ENCODE measurements at places on chromosomes 6 and 20.

DNA sequence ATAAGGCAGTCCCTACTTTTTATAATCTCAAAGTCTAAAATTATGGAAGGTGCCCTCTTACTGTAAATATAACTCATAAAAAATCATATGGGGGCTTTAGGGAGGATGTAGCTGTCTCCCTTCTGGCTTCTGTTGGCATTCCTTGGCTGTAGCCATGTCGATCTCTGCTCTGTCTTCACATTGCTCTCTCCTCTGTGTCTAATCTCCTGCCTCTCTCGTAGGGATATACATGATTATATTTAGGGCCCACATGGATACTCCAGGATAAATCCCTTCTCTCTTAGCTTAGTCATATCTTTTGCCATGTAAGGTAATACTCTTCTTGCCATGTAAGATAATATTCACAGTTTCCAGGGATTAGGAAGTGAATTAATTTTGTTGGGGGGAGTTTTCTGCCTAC lies 28.6 kb downstream of the CDS2 start:
- no peak for DNase-seq

DNA sequence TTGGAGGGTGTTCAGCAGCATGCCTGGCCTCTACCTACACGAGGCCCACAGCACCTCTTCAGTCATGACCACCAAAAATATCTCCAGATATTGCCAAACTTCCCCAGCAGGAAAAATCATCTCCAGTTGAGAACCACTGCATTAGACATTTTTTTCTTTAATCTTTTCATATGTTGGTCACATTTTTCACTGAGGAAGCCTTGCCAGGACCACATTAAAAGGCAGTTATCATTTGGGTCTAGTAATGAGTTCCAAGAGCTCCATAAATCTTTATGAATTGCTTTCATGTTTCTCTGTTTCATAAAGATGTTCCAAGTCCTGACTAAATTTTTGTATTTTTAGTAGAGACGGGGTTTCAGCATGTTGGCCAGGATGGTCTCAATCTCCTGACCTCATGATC lies 28.8 kb downstream of the MTRES1 start:
- no peak for DNase-seq

DNA sequence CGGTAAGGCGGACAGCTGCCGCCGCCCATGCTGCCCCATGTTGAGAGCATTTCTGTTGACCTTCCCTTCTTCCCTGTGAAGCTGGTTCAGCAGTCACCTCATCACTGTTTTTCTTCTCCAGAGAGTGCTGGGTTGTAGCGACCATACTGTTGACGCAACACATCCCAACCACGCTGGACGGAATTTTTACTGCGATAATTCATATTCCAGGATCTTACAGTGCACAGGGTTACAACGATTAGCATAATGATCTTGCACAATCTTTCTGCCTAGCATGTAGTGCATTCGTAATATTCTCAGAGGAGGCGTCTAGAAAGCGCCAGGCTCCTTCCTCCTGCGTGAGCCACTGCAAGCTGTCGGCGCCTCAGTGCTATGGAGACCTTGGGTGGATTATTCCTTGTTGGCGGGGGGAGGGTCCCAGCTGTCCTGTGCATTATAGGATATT lies 137.0 kb downstream of the MTHFD1L start:
- DNase-seq: no peak

DNA sequence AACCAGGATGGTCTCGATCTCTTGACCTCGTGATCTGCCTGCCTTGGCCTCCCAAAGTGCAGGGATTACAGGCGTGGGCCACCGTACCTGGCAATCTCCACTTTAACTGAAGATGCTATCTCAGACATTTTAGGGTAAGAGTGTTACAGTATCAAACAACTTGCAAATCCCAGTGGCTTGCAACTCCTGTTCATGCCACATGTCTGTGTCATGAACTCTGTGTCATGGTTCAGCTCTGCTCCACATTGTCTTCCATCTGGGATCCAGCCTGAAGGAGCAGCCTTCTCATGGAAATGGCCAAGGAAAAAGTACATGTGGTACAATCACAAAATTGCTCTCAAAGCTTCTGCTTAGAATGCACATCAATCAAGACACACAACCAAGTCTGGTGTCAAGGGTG lies 114.9 kb downstream of the MAP3K5 start:
- DNase-seq: no peak

DNA sequence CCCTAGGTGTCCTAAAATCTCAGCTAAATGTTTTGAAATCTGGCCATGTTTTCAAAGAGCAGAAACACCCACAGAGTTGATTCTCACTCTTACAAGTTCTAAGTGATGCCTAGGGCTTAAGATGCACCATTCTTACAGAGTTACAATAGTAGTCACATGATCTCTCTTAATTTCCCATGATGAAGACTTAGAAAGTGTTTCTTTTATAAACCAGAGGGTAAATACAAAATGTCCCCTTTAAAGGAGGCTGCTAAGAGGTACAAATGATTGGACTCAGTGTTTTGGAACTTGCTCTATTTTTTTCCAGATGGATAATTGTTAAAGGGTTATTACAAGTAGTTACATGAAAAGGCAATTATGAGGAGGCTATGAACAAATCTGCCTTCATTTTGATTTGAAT lies 244.6 kb downstream of the GRM1 start:
- no peak for DNase-seq

- DNase-seq: no peak
These were observed 246.8 kb upstream of the EXOC2 start for GRCh38 chr6:939526-940252.

DNA sequence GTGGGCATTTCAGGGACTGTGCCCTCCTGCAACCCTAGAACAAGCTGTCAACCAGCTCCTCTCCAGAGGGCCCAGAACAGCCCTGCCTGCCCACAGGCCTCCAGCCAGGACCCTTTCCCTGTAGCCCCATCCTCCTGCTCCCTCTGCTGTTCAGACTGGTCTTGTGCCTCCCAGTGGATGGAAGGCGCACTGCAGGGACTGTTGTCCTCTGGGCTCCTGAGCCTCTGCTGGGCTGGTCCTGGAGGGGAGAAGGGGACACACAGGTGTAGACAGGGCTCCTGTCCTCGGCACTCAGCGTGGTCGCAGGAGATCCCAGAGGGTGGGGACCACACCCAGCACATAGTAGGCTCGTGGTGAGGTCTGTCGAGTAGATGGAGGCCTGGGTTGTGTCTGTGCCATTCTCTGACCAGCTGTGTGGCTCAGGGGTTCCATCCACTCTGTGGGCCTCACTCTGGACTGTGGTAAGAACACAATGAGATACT lies 11.5 kb downstream of the ITPR3 start:
- peak; percentile 57 for DNase-seq

- DNase-seq: no peak
These were observed 22.7 kb upstream of the CD2AP start for GRCh38 chr6:47454713-47455396.

- peak; percentile 7 for DNase-seq
These were observed 26.8 kb downstream of the SUN5 start for GRCh38 chr20:32977281-32978008.

- DNase-seq: no peak
These were observed 6.0 kb downstream of the CD83 start for GRCh38 chr6:14123386-14124111.

DNA sequence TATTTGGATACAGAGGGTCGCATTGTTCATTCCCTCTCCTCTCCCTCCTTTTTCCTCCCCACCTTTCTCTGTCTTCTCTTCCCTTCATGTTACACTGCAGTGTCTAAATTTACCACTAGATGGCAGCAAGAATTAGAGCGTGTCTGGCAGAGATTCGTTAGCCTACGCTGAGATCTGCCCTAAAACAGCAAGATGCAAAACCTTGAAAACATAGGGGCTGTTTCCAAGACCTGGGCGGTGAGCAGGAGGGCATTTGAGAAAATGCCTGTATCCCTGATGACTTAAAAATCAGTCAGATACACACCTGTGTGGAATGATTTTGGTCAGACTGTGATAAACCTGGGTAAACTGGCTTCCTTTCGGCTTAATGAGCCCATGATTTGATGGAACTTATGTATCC lies 101.5 kb upstream of the ISM1 start:
- peak; percentile 50 for DNase-seq

DNA sequence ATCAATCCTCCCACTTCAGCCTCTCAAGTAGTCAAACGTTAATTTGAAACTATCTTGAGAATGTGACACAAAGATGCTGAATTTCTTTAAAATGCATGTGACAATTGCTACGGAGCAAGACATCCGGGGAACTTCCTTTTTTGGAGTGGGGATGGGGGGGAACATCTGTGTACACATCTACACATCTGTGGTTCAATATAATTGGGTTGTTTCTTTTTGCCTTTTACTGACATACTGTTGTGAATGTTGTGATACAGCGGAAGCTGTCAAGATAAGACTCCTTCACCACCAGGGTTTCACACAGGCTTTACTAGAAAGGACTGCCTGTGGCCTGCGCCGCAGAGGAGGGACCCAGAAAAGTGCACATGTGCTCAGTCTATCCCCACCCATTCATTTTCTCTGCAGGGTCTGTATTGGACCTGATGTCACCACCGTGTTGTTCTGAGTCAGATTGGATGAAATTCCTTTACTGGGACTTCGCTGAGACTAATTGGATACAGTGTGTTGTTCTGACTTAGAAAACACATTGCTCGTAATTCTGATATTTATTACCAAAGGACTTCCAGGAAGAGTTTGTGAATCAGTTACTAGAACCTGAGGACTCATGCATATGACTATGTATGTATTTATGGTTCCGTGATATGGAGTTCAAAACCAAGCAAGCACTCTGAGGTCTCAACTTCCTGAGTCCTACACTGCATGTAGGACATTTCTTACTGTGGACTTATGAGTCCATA lies 98.7 kb upstream of the SGK1 start:
- DNase-seq: no peak

GRCh38 chr20:38001981-38002380 lies 31.3 kb downstream of the TTI1 start:
- no peak for DNase-seq

- no peak for DNase-seq
These were observed 44.4 kb upstream of the SIM1 start for GRCh38 chr6:100509101-100509500.

GRCh38 chr6:149366267-149366921 lies 33.7 kb upstream of the SUMO4 start:
- DNase-seq: no peak

DNA sequence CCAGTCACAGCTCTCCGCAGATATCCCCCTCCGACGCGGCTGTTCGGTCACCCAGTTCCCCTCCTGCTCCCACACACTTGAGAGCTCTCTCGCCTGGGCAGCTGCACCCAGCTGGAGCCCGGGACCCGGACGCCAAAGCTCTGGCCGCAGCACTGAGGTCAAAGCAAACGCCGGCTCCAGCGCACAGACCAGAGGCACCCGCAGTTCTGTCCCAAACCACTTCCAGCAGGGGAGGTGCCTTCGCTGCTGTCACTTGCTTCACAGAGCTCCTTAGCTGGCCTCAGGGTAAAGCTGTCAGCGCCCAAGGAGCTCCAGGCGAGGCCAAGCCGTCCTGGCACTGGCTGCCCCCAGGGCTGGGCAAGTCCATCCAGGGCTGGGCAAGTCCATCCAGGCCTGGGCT lies 27.9 kb downstream of the SLC2A4RG start:
- DNase-seq: no peak

GRCh38 chr6:9140172-9140571 lies 704.8 kb upstream of the SLC35B3 start:
- no peak for DNase-seq

GRCh38 chr6:147560670-147561069 lies 52.2 kb downstream of the SAMD5 start:
- no peak for DNase-seq

- no peak for DNase-seq
These were observed 122.5 kb downstream of the COL9A1 start for GRCh38 chr6:70180183-70180900.

DNA sequence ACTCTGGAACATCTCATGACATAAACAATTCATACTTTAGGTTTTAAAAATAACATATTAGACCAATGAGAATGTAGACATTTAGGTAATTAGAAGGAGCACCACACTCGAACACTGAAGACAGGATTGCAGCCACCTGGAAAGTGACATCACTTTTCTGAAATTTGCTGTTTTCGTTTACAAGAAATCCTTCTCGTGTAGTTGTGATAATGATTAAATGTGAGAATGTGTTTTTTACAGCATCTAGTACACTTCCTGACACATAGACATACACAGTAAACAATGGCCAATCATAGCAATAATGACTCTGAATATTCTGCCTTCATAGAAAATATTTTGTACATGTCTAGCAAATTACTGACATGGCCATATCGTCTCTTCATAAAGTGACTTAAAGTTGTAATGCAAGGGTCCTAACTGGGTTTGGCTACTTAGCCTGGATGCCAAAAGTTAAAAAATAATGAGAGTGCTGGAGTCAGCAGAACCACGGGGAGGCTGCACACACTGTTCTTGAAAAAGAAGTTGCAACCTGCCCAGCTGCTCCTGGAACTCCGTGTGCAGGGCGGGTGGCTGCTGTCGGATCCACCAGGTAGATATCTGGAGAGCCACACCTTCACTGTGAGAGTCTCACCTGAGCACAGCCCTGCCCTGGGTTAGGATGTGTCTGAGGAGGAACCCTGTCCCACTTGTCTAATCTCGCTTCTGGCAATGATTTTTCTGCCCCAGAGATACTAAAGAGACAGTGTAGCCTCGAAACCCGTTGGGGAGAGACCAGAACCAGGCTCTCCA lies 212.9 kb downstream of the QKI start:
- no peak for DNase-seq

DNA sequence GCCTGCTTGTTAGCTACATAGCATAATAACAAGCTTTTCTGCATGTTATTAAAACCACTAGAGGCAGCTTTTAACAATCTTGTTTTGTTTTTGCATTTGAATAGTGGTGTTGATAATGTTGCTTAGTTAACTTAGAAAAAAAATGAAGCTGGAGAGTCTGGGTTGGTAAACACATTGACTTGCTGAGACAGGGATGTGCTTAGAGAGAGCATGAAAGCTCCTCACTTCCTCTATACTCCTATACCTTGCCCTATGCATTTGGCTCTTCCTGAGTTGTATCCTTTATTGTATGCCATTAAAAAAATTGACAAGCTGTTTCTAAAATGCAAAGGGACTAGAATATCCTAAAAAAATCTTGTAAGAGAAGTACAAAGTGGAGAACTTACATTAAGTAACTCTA lies 13.6 kb downstream of the FAM83B start:
- DNase-seq: no peak

- DNase-seq: no peak
These were observed 4.3 kb downstream of the CENPW start for GRCh38 chr6:126344181-126344580.

Data from stimulated activated naive CD8-positive, alpha-beta T cell treated with anti-CD3 and anti-CD28 coated beads, Interleukin-15, amount 100 ng/mL, for 72 hours (primary cell).